Foreskin fibroblast (primary cell): ENCODE measurements at places on chromosomes 13 and 19.

- DNase-seq = no peak
Measured at GRCh38 chr19:54268936-54269335, 11.9 kb upstream of the LILRB5 start.

GRCh38 chr13:75400775-75401174 lies 81.2 kb downstream of the TBC1D4 start:
- no peak for DNase-seq

- no peak for DNase-seq
Measured at GRCh38 chr19:5949792-5950305, 28.1 kb downstream of the RANBP3 start.

GRCh38 chr13:43986421-43986981 lies 106.8 kb downstream of the LACC1 start:
- no peak for DNase-seq

DNA sequence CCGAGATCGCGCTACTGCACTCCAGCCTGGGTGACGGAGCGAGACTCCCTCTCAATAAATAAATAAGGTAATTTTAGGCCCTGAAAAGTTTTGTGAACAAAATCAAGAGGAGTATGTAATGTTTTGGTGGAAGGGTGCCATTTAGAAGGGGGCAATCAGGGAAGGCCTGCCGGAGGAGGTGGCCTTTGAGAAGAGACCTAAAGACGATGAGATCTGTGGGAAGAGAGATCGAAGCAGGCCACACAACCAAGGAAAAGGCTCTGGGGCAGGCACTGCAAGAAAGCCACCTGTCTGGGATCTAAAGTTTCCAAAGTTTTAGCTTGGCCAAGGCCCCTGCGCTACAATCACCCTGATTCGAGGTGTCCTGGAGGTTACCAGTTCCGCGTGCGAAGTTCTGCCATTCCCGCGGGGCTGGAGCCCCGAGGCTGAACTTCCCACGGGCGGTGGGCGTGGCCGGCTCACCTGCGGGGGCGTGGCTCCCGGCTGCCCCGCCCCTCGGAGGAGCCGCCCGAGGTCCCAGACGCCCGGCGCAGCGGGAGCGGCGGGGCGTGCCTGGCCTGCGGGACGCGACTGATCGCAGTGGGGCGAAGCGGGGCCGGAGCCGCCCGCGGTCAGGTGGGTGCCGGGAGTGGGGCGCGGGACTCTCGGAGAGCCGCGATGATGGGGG lies at the start of gene KLC3:
TSS of gene KLC3 (plus strand) at position 519 of the 667 bp plus-strand sequence. CDS start 4,792 bp downstream, outside the sequence.
- DNase-seq = no peak

GRCh38 chr13:79477968-79478367 lies 3.0 kb upstream of the NDFIP2 start:
- DNase-seq = no peak

GRCh38 chr13:42255886-42256285 lies 16.1 kb upstream of the AKAP11 start:
- no peak for DNase-seq

- DNase-seq = no peak
Measured at GRCh38 chr13:106310291-106310865, 225.1 kb downstream of the EFNB2 start.

GRCh38 chr13:109374609-109375200 lies 411.7 kb downstream of the IRS2 start:
- no peak for DNase-seq

GRCh38 chr13:43961909-43962308 lies 82.2 kb downstream of the LACC1 start:
- DNase-seq = no peak

DNA sequence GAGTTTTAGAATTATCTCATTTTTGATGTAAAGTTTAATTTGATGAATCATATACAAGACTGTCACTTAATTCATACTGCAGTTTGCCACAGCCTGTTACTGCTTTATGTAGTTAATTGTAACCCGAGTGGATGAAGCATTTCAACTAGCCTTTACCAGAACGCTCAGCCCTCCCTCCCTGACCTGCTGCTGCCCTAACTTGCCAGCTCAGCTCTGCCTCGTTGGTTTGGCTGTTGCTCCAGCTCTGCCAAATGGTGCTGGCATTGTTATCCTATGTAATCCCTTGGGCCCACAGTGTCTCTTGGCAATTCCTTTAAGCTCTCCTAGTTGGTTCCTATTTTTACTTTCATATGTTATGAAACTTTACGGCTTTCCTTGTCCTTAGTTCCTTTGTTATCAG lies 113.3 kb downstream of the LMO7 start:
- peak; percentile 83 for DNase-seq

GRCh38 chr19:28284389-28284788 lies 928.6 kb downstream of the UQCRFS1 start:
- no peak for DNase-seq

GRCh38 chr19:28582344-28582743 lies 630.6 kb downstream of the UQCRFS1 start:
- DNase-seq = no peak

- DNase-seq = no peak
Measured at GRCh38 chr13:97464561-97464960, 30.6 kb downstream of the RAP2A start.

- DNase-seq = no peak
Measured at GRCh38 chr13:113029487-113030258, 60.7 kb downstream of the MCF2L start.

- DNase-seq = no peak
Measured at GRCh38 chr13:87259479-87260083, 411.6 kb upstream of the SLITRK5 start.

DNA sequence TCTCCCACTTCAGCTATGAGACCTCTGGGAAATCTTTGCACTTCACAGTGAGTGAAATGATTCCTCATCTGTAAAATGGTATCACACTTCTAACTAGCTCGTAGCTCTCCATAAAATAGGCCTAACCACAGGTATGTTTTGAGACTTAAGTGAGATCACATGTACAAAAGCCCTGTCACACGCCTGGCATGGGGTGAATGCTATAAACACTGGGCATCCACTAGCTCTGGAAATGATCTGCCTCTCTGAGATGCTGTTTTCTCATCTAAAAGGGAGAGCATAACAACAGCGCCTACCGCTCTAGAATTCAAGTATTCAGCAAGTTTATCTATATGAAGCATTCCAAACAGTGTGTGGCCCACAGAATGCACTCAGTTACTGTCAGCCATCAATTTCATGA lies 2.2 kb downstream of the AKT2 start:
- DNase-seq = no peak

DNA sequence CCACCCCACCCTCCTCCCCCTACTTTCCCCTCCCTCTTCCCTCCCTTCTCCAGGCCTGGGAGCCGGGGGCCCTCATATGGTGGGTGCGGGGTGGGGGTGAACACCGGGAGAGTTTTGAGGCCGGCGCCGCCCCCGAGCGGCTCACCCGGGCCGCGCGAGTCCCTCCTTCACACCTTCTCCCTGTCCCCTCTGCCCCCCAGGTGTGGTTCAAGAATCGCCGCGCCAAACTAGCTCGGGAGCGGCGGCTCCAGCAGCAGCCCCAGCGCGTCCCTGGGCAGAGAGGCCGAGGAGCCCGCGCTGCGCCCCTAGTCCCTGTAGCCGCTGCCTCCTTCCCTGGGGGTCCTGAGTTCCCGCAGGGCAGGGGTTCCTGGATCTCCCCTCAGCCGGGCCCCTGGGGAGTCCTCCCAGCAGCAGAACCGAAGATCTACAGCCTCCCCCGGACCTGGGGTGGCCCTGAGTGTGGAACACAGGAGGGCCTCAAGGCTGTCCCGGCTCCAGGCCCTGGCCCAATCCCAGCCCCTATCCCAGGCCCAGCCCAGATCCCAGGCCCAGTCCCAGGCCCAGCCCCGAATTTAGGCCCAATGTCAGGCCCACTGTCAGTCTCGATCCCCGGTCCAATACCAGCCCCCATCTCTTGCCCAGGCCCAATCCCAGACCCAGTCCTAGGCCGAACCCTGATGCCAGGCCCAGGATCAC lies 1.7 kb downstream of the TPRX2 start:
- no peak for DNase-seq

DNA sequence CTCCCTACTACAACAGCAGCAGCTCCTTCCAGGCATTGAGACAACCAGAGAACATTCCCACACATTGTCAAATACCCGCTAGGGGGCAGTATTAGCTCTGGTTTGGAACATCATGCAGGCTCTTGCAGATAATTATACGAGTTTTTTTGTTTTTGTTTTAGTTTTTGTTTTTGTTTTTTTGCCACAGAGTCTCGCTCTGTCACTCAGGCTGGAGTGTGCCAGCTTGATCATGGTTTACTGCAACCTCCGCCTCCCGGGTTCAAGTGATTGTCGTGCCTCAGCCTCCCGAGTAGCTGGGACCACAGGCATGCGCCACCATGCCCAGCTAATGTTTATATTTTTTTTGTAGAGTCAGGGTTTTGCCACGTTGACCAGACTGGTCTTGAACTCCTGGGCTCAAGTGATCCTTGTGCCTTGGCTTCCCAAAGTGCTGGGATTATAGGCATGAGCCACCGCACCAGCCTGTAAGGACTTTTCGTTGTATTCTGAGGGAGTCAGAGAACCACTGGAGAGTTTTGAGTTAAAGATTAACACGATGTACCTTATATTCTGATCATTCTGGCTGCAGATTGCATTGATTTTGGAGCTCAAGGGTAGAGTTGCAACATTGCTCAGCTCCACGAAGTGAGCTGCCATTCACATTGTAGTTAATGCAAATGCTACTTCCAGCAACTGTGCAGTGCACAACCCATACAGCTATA lies 41.7 kb upstream of the CEACAM20 start:
- DNase-seq = peak; percentile 88

DNA sequence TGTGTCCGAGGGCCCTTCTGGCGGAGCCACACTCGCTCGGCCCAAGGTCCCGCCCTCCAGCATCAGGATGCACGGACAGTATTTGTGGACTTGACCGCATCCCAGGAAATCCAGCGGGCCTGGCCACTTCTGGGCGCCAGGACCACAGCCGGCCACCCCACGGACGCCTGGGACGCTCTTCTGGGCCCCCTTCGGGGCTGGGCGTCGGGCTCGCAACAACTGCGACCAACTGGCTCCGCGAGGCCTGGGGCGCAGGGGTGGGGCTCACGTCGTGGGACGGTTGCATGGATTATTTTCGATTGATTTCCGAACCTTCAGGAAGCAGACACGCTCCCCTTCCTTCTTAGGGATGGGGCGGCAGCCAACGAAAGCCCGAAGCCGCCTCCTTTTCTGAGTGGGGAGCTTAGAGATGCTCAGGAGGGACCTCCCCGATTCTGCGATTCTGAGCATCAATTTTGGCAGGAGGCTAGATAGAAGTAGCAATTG lies 521 bp upstream of the NUP58 start:
- peak; percentile 9 for DNase-seq

GRCh38 chr13:44015118-44015517 lies 135.4 kb downstream of the LACC1 start:
- no peak for DNase-seq

GRCh38 chr13:20305587-20305986 lies 73.5 kb upstream of the GJB6 start:
- DNase-seq = no peak

DNA sequence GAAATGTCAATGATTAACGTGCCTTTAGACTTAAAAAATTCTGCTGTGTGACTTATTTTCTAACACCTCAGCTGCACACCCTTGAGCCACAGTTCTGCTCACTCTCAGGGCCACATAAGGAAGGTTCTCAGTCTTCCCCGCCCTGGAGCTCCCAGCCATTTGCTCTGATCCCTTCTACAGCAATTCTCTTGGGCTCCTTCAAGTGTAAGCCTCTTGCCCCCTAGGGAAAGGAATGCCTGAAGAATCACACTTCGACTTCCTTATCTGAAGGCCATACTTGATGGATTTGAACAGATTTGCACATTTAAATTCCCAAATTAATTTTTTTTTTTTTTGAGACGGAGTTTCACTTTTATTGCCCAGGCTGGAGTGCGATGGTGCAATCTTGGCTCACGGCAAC lies 44.2 kb downstream of the RASA3 start:
- no peak for DNase-seq

- DNase-seq = peak; percentile 81
Measured at GRCh38 chr13:41694545-41695301, 237.4 kb downstream of the RGCC start.

DNA sequence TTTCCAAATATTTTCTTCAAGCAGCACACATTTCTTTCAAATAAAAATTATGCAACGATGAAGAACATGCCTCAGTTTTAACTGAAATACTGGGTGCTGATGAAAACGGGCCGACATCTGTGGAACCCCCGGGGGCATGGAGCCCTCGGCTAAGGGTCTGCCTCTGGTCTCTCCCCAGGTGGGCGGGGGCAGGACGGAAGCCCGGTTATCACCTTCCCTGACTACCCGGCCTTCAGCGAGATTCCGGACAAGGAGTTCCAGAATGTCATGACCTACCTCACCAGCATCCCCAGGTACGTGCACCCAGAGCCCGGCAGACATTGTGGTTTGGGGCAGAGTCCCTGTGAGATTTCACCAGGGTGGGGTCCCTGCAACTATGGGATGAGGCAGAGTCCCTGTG lies 55.5 kb downstream of the MCF2L start:
- DNase-seq = no peak

GRCh38 chr13:34886121-34886875 lies 55.8 kb upstream of the NBEA start:
- no peak for DNase-seq

DNA sequence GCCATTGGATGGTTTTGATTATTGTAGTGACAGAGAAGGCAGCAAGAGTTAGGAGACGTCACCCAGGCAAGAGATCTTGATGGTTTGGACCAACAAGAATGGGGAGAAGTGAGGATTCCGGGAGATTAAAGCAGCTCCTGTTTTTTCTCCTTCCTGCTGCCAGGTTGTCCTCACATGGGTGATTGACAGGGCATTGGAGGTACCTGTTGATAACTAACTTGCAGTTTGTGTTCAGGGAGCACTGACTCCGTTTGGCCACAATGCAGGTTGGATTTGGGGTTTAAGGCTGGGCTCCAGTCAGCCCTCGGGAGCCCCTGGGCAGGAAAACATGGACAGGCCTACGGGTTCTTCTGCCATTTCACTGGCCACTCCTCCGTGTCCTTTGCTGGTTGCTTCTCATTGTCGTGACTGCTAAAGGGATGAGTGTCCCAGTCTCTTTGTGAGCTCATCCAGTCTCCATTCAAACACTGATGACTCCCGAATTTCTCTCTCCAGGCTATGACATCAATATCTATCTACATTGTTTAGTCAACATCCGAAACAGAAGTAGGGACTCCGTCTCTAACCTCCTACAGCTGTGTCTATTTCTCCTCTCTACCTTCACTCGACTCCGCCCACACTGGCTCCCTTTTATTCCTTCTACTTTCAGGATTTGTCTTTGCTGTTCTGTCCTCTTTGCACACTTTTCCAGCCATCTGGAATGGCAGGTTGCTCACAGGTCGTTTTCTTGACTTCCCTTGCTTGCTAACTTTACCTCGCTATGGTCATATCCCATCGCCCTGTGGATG lies 1.3 kb upstream of the PTOV1 start:
- no peak for DNase-seq

DNA sequence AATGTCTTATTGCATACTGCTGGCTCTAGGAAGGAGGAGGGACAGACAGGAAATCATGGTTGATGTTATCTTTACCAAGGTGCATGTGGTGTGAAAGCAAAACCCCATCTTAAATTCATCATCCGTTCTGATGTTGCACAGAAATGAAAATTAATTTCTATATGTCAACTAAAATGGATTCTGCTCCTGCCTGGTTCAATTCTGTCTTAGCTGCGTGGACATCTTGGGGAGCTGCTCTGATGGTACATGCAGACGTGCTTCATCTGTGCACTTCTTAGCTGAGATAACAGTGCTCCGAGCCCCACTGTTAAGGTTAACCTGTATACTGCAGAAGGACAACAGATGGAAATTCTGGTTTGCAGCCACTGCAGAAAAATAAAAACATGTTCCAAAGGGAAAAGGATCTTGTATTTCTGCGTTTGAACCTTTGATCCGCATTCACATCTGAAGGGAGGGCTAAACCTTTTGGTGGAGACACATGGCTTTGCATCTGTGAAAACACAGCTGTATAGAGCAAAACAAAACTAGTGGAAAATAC lies 155.6 kb downstream of the TM9SF2 start:
- DNase-seq = no peak
